ENCODE measurements at places on chromosomes 3 and 15.

DNA sequence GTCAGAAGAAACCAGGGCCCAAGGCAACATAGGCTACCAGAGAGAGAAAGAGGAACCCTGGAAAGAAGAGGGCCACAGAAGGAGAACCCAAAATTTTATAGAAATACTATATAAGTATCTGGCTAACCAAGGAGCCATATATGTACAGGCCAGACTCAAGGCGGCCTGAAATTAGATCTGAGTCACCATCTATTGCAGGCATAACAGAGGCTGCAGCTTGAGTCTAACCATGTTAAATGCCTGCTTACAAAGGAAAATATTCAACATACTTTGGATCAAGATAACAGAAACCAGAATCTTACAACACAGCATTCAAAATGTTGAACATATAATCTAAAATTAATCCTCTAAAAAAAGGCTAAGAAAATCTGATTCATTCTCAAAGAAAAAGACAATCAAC is 23.1 kb downstream of the IGSF11 start:
- no peak for DNase-seq

DNA sequence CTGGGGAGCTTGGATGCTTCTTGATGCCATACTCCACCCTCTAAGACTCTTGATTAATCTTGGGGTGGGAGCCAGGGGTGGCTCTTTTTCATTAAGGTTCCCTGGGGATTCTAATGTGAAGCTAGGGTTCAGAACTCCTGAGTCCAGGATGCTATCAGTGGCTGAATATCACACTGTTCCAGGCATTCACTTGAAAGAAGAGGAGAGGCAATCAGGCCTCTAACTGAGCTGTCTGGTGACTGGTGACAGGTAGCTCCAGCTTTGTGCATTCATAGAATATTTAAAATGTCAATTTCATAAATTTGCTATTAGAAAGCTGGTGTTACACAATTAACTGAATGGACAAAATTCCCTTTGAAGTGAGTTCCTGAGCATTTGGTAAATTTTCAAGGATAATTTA is 139.0 kb downstream of the CHDH start:
- no peak for DNase-seq

- DNase-seq: no peak
Observed at GRCh38 chr15:46872981-46873330, 844.3 kb upstream of the SEMA6D start.

- peak; percentile 2 for DNase-seq
Observed at GRCh38 chr3:153162513-153163392, 727 bp downstream of the RAP2B start.

DNA sequence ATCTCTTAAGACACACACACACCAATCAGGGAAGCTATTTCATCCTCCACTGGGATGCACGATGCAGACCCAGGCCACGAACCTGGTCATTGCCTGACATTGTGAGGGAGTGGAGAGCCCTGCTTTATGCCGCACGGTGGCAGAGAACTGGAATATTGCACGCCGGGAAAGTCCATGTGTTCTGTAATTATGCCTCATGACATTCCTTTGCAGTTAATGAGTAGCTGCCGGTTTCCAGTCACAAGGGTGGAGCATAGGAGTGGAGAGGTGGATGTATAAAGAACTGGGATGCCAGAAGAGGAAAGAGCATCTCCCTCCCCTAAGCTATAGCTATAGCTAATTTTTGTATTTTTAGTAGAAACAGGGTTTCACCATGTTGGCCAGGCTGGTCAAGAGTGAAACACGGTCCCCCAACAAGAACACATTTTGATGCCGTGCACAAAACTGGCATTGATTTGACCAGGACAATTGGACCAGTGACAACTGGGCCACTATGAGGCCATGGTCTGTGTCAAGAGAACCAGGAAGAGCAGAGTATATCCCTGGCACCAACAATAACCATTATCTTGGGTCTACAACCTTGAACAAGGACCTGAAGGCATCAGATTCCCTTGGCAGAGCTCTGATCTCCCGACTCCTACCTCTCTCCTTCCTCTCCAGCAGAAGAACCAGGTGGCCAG is 51.4 kb downstream of the SH3BP5 start:
- DNase-seq: no peak

DNA sequence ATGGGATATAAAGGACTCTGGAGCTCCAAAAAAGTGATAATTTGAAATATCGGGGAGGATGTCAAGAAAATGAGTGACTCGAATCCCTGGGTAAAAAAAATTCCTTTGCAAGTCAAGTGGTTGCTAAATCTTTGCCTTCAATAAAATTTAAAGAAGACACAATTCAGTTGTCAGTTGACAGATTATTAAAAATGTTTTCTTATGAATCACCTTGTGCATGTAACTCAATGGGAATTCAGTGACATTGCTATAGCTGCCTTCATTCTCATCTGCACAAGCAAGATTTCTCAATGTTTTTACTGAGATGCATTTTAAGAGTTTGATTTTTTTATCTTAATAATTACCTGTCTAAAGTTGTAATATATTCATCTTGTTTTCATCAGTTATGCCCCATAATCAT is 264.0 kb upstream of the IL12A start:
- DNase-seq: no peak

- DNase-seq: no peak
Observed at GRCh38 chr3:122679882-122680474, 661 bp upstream of the PARP14 start.

- DNase-seq: no peak
Observed at GRCh38 chr3:185318141-185318540, 44.8 kb upstream of the MAP3K13 start.

- no peak for DNase-seq
Observed at GRCh38 chr15:93150910-93151881, 62.2 kb upstream of the RGMA start.

- no peak for DNase-seq
Observed at GRCh38 chr15:68833700-68834331, 13.1 kb upstream of the ANP32A start.

- DNase-seq: no peak
Observed at GRCh38 chr3:63278171-63279004, at the start of gene SYNPR. SYNPR (plus strand) TSS chr3:63278308.

DNA sequence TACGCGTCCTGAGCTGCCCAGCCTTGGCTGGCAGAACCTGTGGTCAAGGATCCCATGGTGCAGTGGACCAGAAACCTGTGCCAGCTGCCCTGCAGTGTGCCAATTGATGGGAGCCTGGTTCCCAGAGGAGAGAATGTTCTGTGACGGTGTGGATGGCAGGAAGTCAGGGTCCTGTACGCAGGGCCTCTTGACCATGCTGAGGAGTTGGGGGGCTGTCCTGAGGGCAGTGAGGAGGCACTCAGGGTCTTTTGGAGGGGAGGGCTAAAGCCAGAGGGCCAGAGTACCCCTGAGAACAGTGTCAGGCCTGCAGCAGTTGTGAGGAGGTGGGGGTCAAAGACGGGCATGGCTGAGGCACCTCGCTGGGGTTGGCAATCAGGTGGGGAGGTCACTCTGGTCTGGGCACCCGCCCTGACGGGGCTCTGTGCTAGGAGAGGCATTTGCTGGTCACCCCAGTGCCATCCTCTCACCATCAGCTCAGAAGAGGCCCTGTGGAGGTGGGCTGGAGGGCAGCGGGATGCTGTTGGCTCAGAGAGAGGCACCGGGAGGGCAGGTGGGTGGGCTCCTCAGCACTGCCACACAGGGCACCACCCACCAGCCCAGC is 61.0 kb downstream of the SCN5A start:
- DNase-seq: no peak

DNA sequence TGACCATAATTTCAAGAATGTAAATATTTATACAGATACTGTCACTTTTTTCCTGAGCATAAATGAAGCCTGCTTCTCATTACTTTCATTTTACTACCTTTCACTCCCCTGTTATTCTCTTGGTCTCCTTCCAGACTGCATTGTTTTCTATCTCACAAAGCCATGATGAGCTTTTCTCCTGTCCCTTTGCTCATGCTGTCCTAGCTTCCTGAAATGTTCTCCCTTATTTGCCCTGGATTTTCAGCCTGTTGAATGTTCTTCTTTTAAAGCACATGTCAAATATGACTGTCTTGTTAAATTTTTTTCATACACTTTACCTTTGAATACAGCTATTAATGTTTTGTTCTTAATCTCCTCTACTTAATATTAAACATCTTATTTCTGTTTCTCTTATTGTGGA is 31.7 kb downstream of the ATP11B start:
- no peak for DNase-seq

DNA sequence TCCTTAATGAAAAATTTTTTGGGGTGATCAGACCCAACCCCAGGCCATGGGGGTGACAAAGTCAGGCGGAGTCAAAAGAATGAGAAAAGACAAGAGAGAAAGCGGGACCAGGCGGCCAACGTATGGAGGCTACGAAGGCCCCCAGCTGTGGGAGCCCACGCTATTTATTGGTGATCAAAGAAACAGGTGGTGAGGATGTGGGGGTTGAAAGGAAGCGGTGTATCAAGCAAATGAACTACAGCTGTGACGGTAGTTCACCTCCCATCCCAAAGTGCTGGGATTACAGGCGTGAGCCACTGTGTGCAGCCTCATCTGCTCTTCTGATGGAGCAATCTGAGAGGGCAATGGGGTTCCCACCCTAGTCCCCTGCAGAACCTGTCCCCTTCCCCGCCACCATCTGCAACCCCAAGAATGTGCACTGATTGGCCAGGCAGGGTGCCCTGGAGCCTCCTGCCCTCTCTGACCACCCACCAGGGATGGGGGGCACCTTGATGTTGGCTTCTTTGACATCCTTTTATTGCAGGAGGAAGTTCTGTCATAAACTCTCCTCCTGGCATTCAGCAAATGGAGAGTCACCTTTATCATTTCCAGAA is 1.1 kb upstream of the CHRNA3 start:
- no peak for DNase-seq

DNA sequence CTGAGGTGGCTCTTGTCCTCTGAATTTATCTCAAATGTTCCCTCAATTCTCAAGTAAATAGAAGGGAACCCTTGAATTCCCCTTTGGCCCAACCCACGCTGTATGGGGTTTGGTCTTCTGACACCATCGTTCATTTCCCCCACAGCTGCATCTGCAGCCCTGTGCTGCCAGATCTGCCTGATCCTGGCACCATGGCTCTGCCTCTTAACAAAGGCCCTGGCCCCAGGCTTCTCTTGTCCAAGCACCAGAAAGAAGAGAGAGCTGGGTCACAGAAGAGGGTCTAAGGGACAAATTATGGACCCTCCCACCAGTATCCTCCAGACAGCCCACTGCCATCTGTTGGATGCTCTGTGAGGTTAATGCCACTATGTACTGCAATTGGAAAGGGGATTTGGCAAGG is 1.8 kb downstream of the MAP1A start:
- DNase-seq: no peak

- no peak for DNase-seq
Observed at GRCh38 chr3:172687501-172687900, 23.4 kb downstream of the NCEH1 start.

GRCh38 chr3:71958533-71958932 is 173.6 kb upstream of the PROK2 start:
- DNase-seq: no peak

- no peak for DNase-seq
Observed at GRCh38 chr3:168878655-168879054, 782.9 kb upstream of the GOLIM4 start.

DNA sequence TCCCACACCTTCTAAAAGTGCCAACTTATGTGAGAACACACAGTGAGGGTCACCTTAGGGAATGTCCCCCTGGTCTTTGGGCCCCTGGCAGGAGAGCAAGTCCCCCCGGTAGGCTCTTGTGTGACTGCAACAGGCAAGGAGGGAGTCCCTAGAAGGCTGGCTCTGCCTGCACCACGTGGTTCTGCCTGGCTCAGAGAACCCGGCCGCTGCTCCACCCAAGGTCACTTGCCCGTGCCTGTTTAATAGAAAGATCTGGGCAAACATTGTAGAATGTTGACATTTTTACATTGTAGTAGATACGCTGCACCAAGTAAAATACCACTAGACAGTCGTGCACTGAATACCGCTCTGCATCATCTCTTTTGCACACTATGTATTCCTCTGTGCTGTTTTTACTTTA is 21.9 kb downstream of the GABRA5 start:
- DNase-seq: no peak

- no peak for DNase-seq
Observed at GRCh38 chr3:195087328-195087727, 183.6 kb downstream of the XXYLT1 start.

DNA sequence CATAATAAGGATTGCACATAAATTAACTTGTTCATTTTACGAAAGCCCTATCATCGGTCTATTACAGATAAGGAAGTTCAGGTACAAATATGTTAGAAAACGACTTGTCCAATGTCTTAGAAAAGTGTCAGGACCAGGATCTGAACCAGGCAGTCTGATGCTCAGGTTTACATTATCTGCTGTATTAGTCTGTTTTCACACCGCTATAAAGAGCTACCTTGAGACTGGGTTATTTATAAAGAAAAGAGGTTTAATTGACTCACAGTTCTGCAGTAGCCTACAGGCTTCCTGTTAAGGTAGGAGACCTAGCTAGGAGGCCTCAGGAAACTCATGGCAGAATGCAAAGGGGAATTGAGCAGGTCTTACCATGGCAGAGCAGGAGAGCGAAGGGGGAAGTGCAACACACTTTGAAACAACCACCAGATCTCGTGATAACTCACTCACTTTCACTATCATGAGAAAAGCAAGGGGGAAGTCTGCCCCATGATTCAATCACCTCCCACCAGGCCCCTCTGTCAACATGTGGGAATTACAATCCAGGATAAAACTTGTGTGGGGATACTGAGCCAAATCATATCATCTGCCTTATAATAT is 45.8 kb upstream of the GOLIM4 start:
- DNase-seq: no peak

GRCh38 chr3:122392868-122393844 is 9.2 kb downstream of the FAM162A start:
- no peak for DNase-seq

GRCh38 chr15:29699791-29700190 is 122.5 kb downstream of the TJP1 start:
- DNase-seq: no peak

DNA sequence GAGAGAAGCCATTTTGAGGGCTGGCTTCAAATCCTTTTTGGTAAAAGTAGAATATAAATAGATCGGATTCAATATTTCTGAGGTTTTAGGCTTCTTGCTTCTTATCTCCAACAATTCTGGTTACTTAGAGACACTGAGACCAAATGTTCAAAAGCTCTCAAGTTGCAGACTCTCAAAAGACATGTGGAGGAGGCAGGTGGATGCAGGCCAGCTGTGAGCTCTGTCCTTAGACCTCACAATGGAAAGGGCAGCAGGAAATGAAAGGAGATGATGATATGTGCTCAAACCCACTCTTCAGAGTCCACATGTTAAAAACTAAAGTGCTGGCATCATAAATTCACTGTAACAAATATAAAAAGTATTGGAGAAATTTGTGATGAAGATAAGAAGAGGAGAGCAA is 424.9 kb upstream of the ALCAM start:
- DNase-seq: no peak

DNA sequence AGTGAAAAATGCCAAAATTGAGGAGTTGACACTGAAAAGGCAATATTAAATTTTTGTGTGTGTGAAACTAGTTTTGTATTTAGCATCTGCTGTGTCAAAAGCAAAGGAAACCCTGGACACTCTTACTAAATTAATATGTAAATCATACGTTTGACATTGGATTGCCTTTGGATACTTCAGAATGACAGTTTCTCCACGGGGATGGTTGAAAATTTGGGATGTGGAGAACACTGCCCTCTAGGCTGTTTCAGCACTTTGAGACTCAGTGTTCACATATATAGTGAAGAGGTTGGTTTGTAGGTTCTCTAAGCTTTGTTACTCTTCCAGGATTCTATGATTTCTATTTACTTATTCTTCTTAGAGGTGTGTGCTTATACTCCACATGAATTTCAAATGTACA is 3.0 kb downstream of the ROBO2 start:
- DNase-seq: no peak

Data from activated naive CD8-positive, alpha-beta T cell treated with anti-CD3 and anti-CD28 coated beads, Interleukin-2, amount 50 U/mL, for 16 hours (primary cell).